ENCODE measurements at places on chromosomes 1 and 21.

GRCh38 chr1:65003316-65003664, 36.9 kb upstream of the JAK1 start:
- no peak for DNase-seq

- peak; percentile 78 for DNase-seq
These were observed 131.1 kb downstream of the HLCS start for GRCh38 chr21:36835383-36835795.

- DNase-seq, result peak; percentile 75
These were observed 28.3 kb downstream of the DEGS1 start for GRCh38 chr1:224211206-224211962.

DNA sequence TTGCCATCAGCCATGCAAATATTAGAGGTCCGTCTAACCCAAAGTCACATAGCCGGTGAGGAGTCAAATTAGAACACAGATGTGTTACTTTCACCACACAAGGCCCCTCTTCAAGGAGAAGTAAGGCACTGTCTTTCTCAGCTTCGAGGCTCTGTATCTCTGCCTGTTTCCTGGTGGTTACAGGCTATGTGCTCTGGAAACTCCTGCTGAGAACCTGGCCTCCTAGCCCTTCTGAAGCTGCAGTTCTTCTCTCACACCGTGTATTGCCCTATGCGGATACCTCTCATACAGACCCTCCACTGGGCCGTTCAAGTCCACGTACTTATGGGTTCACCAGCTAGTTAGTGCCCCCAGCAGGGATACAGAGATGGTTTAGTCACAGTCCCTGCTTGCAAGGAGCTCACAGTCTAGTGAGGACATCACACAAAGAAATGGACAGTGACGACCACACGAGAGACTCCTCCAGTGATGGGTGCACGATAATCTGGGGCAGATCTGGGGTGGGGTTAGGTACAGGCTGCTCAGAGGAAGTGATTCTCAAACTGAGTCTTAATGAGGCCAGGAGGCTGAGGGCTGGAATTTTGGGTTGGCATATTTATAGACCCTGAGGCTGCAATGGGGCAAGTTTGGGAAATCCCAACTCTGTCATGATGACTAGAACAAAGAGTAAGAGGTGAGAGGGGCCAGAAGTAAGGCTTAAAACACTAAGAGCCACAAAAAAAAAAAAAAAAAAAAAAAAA, 22.8 kb upstream of the ELOA start:
- no peak for DNase-seq

- no peak for DNase-seq
These were observed 52.2 kb downstream of the SMYD2 start for GRCh38 chr1:214332946-214333798.

GRCh38 chr1:68046885-68047658, 3.4 kb downstream of the DIRAS3 start:
- no peak for DNase-seq

- no peak for DNase-seq
These were observed 35.5 kb upstream of the ZC3H12A start for GRCh38 chr1:37438869-37439343.

DNA sequence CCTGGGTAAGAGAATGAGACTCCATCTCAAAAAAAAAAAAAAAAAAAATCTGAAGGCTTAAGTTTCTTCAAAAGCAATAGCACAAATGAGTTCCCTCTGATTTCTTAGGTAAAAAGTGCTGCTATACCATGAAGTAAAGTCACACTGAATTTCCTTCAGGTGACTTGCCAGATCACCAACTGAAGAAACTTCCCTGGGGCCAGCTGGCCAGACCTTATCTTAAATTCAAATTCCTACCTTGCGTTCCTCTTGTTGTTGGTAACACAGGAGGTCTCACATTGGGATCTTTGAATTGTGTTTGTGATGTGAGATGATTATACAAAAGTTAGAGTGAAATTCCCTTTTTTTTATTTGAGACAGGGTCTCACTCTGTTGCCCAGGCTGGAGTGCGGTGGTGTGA, 11.8 kb downstream of the INAVA start:
- no peak for DNase-seq

DNA sequence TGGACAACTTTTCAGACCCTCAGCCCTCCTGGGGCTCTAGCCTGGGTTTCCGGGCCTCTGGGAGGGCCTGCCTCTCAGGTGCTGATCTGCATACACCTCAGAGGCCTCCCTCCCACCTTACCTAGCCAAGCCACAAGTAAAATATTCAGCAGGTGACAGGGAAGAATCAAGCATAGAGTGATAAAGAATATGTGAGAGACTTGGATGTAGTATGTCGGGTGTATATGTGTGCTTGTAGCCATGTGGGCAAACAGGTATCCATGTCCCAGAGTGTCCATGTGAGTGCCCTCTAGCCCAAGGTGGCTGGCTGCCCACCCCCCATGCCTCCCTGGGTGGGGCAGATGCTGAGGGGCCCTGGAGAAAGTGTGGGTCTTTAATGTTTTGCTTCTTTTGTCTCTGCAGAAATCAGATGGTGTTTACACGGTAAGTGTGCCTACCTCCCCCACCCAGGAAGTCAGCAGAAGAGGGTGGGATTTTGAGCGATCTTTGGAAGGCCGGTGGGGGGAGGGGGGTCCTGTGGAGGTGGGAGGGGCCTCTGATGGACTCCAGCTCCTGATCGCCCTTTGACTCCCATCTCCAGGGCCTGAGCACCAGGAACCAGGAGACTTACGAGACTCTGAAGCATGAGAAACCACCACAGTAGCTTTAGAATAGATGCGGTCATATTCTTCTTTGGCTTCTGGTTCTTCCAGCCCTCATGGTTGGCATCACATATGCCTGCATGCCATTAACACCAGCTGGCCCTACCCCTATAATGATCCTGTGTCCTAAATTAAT, 3.4 kb downstream of the FCER1G start:
- DNase-seq, result no peak

GRCh38 chr1:203440771-203441170, 34.8 kb upstream of the PRELP start:
- DNase-seq, result peak; percentile 27

- DNase-seq, result peak; percentile 81
These were observed 16.8 kb downstream of the TNFSF4 start for GRCh38 chr1:173190101-173190936.

GRCh38 chr1:159775716-159776115, 5.0 kb upstream of the DUSP23 start:
- DNase-seq, result no peak

- no peak for DNase-seq
These were observed 167.4 kb upstream of the COL11A1 start for GRCh38 chr1:103275725-103276124.

- DNase-seq, result no peak
These were observed 41.3 kb upstream of the UBE2U start for GRCh38 chr1:64162151-64162550.

DNA sequence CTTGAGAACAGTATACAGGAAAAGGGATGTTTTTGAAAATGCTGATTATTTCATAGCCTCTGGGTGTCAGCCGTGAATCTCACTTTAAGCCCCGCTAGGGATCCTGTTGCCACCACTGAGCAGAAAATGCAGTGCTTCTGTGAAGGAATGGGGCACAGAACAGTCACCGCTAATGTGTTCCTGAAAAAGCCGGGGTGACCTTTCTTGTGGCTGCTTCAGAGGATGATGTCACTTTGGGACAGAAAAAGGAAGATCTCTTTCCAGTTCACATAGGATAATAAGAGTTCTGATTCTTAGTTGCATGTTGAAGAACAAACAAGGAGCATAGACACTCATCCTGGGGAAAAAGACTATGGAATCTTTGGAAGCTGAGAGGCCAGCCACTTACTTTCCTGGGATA, 349.6 kb downstream of the DISC1 start:
- DNase-seq, result no peak

GRCh38 chr1:110620686-110621085, 14.5 kb upstream of the KCNA2 start:
- no peak for DNase-seq

GRCh38 chr21:20083336-20083735, 914.9 kb upstream of the NCAM2 start:
- no peak for DNase-seq

DNA sequence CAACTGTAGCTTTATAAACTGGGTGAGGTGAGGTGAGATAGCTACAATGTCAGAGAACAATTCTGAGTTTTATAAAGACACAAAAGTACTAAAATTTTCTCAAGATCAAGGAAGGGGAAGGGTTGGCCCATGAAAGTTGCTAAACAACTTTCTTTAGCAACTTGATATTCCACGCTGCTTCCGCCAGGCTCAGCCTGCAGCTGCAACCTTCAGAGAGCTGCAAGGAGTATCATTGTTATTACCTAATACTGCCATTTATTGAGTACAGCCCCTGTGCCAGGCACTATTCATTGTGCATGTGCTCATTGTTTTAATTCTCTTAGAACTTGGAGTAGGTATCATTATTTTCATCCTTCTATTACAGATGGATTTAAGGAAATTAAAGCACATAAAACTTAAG, 34.1 kb upstream of the SUCO start:
- DNase-seq, result no peak

DNA sequence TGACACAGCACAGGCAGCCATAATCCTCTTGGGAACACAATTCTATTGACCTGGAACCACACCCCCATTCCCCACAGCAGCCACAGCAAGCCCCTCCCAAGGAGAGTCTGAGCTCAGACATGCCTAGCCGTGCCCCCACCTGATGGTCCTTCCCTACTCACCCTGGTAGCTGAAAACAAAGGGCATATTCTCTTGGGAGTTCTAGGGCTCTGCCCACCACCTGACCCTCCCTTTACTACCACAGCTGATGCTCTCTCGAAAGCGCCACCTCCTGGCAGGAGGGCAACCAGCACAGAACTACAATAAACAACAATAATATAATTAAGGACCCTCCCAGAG, 184.8 kb upstream of the COA6 start:
- DNase-seq, result no peak

DNA sequence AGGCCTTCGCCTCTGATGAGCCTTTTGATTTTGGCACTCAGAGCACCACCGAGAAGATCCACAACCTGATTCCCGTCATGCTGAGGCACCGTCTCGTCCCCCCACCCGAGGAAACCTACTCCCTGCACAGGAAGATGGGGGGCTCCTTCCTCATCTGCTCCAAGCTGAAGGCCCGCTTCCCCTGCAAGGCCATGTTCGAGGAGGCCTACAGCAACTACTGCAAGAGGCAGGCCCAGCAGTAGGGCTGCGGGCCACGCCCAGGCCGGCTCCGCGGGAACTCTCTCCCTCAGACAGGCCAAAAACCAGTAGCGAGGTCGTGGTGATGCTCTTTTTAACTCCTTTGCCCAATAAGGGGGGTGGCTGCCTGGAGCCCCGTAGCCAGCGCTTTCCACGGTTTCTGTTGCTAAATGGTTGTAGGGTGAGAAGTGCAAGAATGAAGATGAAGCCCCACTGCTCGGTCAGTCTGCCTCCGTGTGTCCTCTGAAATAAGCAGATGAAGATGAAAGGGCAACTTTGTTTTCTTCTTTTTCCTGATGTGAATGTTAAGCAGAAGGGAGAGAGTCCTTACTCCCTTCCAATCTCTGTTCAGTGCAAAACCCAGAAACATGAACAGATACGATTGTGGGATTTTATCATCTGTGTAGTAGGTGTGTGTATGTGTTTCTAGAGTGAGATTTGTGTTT, 46.5 kb downstream of the COQ8A start:
- no peak for DNase-seq

- DNase-seq, result no peak
These were observed 3.7 kb upstream of the TRABD2B start for GRCh38 chr1:48000883-48001282.

DNA sequence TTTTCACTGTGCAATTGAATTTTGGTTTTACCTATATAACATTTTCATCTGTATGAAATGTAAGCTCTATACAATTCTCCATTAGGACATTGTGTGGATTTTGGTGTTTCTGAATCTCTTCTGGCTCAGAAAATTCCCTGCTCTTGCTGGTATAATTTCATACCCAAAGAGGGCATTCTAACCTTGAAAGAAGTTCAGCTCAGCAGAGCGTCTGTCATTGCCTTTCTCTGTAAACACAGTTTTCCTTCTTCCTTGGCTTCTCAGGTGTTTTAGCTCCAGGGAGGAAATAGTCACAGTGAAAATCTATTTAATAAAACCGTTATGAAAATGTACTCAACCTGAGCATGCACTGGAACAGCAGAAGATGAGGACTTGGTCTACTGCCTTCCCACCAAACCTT, 16.0 kb downstream of the DISC1 start:
- no peak for DNase-seq

DNA sequence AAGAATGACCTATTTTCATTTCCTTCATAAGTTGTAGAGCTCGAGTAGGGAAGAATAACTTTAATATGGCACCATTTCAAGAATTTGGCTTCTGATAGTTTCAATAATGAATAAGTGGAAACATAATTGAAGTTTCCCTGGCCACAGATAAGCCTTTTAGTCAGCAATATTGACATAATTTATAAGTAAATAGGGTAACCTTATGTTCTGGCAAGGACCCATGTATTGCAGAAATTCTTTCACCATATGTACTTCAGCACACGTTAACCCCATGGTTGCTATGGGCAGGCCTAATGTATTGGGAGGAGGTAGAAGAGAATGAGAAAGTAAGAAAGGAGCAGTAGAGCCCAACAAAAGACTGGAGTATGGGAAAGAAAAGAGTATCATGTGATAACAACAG, 25.4 kb downstream of the MDM4 start:
- no peak for DNase-seq

GRCh38 chr1:17998889-17999288, 108.7 kb upstream of the IGSF21 start:
- DNase-seq, result no peak

GRCh38 chr1:155202198-155202597, 5.5 kb downstream of the THBS3 start:
- no peak for DNase-seq

GRCh38 chr1:94318505-94319030, 81.2 kb upstream of the ARHGAP29 start:
- no peak for DNase-seq

DNA sequence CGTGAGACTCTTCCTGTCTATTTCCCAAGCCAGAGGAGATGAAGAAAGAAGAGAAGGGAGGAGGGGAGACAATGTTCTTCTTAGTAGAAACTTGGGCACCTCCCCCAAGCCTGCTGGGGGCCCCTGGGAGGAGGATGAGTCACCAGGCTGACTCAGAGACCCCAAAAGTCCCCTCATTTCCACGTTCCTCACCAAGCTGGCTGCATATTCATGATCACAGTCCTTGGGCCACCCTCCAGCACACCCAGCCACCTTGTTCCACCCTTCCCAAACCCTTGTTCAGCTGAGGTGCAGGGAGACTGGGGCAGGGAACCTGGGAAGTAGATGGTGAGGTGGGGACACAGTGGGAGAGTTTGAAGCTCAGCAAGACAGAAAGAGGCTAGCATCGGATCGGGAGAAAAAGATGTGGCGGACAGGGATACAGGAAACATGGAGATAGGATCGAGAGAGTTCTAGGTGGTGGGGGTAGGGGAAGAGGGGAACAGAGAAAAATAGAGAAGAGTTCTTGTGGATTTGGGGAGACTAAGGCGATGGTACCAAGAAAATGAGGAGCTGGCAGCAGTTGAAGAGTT, 712 bp downstream of the RAB13 start:
- no peak for DNase-seq

DNA sequence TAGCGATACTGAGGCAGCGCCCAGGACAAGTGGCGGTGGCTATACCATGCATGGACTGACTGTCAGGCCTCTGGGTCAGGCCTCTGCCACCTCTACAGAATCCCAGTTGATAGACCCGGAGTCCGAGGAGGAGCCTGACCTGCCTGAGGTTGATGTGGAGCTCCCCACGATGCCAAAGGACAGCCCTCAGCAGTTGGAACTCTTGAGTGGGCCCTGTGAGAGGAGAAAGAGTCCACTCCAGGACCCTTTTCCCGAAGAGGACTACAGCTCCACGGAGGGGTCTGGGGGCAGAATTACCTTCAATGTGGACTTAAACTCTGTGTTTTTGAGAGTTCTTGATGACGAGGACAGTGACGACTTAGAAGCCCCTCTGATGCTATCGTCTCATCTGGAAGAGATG, 3.2 kb upstream of the IL10RB start:
- DNase-seq, result no peak

Measured in LNCaP clone FGC (cell line).